ENCODE measurements at places on chromosomes 7 and 10.

GRCh38 chr7:128422842-128423241 lies 13.1 kb upstream of the IMPDH1 start:
- DNase-seq: no peak

GRCh38 chr7:134174795-134175261 lies 47.7 kb downstream of the LRGUK start:
- peak; percentile 92 for DNase-seq

GRCh38 chr10:119803264-119803663 lies 69.4 kb downstream of the MCMBP start:
- peak; percentile 77 for DNase-seq

DNA sequence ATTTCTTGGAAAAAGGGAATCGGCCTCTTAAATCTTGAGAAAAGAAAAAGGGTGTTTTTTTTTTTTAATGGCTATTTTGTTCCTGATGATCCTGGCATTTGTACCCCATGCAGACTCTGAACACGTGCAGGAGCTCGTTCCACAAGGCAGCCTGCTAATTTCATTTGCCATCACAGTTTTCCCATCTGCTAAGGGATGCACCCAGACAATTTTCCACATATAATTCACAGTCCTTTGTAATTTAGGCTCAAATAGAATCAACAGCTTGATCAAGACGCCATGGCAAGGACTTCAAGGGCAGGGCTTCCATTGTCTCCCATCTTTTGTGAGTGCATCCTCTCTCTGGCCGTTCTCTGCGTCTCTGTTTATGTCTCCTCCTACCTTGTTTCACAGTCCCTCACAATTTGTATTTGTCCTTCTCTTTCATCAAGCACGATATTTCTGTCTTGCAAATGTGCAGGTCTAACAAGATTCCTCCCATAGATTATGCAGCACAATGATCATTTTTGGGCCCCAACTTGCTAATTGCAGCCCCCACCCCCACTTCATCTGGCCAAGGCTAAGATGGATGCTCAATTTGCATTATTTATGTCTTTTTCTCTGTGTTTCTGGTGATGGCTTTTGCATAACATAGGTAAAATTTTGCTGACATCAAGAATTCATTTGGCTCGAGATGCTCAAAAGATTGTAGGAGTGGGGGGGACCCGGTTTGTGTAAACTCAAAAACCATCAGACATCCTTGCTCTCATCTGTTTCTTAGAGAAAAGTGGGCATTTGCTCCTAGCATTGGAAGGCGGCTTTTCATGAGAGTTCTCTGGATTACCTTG lies 356.0 kb upstream of the NPVF start:
- DNase-seq: no peak

GRCh38 chr10:46223064-46223480 lies 63.7 kb upstream of the ANTXRL start:
- DNase-seq: no peak

- DNase-seq: no peak
Measured at GRCh38 chr10:133278577-133279265, 2.1 kb upstream of the ADAM8 start.

DNA sequence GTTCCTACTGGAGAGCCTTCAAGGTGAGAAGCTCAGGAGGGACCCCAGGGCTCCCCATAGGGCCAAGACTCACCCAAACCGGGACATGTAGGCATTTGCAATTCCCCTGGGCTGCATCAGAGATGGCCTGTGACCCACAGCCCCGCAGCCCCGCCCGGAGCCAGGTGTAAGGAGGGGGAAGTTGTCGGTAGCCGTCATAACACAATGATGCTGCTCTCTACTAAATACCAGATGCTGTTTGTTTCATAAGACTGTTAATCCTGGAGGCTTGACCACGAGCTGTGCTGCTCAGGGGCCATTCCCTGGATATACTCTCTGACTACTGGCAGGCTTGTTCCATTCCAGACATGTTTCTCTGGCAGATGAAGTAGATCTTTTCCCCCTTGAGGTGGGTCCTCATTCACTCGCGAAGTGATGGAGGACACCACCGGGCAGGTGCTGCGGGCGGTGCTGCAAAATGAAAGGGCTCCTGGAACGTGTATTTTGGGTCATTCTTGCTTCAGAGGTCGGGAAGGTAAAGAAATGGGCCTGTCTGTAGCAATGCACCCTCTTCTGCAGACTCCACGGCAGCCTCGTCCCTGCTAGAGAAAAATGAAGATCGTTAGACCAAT lies 61.1 kb downstream of the MKI67 start:
- peak; percentile 65 for DNase-seq

DNA sequence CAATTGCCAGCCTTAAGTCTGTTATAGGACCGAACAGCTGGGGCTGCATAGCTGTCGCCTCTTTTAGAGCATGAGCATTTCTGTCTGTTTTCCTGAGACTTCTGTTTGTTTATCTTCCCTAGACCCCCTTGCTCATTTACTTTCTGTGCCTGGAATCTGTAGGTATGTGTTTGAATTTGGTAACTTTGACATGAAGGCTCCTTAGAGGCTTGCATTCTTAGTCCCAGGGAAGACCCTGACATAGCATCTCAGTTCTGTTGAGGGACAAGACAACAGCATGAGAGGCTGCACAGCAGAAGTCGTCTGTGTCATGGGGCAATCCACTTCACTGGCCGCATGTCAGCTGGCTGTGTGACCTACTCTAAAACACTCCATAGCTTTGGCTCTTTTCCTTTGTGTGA lies 58.7 kb downstream of the KLHDC10 start:
- no peak for DNase-seq

DNA sequence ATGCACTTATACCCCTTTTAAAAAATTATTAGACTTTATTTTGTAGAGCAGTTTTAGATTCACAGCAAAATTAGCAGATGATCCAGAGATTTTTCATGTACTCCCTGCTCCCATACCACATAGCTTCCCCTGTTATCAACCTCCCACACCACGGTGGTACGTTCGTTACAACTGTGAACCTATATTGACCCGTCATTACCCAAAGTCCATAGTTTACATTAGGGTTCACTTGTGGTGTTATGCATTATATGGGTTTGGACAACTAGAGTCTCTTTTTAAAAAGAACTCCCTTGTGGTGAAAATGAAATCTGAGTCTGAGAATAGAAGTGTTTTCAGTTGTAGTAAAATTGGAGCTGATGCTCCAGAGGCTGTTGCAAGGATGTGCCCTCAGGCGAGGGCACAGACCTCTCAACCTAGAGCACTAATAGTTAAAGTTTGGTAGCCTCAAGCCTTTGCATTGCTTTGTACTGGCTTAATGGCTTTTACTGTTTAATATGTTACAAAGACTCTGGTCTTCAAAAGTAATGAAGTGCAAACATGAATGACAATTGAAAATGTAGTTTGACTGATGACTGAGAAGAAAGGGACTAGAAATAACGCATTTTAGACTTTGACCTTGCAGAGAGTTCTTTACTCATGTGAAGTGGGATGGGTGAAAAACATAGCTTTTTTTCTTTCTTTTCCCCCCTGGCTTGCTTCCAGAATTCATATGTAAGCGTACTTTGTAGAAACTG lies 30.6 kb upstream of the CSTF2T start:
- no peak for DNase-seq

- no peak for DNase-seq
Measured at GRCh38 chr10:119518176-119518575, 24.3 kb downstream of the RGS10 start.

- DNase-seq: no peak
Measured at GRCh38 chr7:157056246-157056645, 45.8 kb upstream of the MNX1 start.

- DNase-seq: peak; percentile 61
Measured at GRCh38 chr10:33897291-33897752, 562.9 kb upstream of the NRP1 start.

- DNase-seq: no peak
Measured at GRCh38 chr10:130045801-130046321, 64.8 kb downstream of the C10orf143 start.

DNA sequence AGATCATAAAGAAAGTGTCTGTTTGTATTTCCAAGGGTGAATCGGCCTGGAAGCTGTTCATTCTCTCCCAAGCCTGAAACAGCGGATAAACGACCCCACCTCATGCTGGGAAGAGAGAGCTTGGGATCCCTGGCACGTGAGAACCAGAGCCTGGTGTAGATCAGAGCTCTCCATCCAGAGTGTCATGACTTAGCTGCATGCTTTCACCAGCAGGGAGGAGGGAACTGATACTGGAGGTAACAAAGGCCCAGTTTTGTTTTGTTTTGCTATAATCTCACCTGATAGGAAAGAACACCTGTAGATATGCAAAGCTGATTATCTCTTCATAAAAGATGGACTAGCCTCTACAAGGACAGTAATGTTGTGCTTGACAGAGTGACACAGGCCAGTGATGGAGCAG lies 236.6 kb downstream of the POM121L12 start:
- DNase-seq: no peak

DNA sequence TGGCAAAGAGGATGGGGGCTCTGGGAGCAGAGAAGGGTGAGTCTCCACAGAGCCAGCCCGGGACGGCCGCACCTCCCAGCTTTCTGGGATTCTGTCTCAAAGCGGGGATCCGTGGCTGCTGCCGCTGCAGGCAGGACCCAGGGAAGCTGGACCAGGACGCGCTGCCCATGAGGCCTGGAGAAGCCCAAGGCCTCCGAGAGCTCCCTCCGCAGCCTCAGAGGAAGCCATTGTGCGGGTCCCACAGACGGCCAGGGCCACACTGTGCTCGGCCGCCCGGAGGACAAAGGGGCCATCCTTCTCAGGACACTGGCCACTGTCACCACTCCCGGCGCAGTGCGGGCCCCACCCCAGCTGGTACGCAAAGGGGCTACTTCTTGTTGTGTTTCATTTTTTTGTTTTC lies 79.3 kb upstream of the PDGFA start:
- DNase-seq: no peak

DNA sequence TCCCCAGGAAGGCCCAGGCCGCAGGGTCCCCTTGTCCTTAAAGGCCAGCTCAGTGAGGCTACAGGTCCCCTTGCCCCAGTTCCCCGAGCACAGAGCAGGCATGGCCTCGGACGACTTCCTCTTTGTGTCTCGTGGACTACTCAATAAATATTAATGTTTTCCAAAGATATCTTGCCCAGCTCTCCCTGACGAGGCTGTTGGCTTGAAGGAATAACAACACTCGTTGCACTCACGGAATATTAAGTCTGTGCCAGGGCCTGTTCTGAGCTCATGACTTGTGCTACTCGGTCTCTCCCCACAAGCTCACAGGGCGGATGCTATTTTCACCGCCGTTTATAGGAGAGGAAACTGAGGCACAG lies 68.2 kb downstream of the CUX1 start:
- DNase-seq: no peak

DNA sequence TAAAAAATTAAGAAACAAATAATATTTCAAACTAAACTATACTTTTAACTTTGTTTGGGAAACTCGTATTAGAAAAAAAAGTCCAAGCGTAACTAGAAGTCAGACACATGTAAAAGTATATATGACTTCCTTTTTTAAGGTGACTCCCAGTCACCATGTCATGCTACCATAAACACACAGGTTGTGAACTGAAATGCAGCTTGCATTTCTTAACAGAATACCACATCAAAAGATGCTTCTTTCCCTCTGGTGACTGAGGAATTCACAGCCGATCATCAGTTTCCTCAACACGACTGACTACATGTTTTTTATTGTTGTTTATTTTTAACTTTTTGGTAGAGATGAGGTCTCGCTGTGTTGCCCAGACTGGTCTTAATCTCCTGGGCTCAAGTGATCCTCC lies 445.0 kb downstream of the PARD3 start:
- no peak for DNase-seq

GRCh38 chr7:27188386-27189294 lies 3.6 kb upstream of the HOXA11 start:
- no peak for DNase-seq

DNA sequence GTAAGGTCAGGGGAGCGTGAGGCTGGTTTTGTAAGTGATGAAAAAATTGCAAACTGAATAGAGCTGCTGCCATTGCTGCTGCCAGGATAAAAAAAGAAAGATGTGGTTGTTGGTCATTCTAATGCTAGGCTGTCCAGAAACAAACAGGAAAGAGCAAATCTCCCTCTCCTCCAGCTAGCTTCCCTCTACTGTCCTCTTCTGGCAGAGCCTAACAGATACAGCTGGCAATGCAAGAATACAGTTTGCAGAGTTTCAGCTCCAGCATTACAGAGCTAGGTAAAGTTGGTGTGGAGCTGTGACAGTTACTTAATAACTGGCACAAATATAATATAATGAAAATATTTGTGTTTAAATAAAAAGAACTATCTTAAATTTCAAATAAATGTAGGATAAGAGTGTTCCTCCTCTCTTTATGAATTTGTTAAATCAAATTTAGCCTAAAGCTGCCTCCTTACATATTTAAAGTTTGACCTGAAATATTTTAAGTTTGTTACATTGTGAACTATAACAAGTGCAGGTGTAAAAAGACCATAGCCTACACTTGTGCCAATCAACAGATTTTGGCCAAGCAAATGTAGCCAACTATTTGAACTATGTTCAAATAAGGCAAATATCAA lies 407.7 kb downstream of the SH2D4B start:
- no peak for DNase-seq

- DNase-seq: no peak
Measured at GRCh38 chr7:36469236-36469635, 79.6 kb downstream of the ANLN start.

- DNase-seq: no peak
Measured at GRCh38 chr7:30176463-30177109, 41.8 kb downstream of the MTURN start.

- no peak for DNase-seq
Measured at GRCh38 chr7:1563981-1564602, 5.7 kb downstream of the PSMG3 start.

GRCh38 chr10:27506280-27506679 lies 2.2 kb downstream of the RAB18 start:
- peak; percentile 51 for DNase-seq

GRCh38 chr10:128572696-128573095 lies 446.5 kb upstream of the MKI67 start:
- no peak for DNase-seq

DNA sequence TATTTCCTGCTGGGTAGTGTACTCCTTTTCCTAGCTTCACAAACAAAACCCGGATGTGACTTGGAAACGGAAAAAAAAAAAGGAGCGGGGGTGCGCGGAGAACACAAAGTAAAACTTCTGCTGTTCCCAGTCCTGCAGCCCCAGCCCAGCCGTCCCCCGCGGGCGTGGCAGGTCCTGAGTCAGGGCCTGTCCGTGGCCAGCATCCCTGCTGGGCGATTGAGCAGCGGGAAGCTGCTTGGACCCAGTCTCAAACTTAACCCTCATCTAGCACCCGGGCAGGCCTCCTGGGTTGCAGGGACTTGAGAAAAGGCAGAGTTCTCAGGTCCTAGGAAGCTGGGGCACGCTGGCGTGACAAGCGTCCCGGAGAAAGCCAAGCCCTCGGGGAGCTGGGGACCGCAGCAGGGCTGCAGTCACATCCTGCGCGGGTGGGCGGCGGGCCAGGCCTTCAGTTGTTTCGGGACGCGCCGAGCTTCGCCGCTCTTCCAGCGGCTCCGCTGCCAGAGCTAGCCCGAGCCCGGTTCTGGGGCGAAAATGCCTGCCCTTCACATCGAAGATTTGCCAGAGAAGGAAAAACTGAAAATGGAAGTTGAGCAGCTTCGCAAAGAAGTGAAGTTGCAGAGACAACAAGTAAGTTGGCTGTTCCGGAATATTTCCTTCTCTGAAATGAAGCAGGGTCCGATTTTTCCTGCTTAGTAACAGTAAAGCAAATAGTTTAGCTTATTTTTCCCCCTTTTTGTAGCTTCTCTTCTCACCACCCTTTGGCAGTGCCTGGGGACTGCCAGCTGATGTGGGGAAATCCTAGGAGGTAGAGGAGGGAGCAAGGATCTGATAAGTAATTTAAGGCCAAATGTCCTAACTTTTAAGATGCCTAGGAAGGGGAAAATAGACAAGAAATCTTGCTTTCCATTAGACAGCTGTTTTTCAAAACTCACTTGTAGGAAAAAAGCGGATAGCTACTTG lies at the start of gene GNG11:
Gene GNG11 (plus strand): TSS at position 129 of the 960 bp plus-strand sequence. CDS start 403 bp downstream, at position 532.
- DNase-seq: peak; percentile 90

Measured in GM23248 (cell line).